Right ventricle myocardium inferior (tissue), 1 donor: ENCODE measurements at places on chromosomes 6 and 20.
A peak's percentile ranks its signal among the peaks of the same experiment; 100 is the strongest.

- no peak for DNase-seq
Measured at GRCh38 chr6:160461641-160462040, 113.5 kb downstream of the SLC22A3 start.

DNA sequence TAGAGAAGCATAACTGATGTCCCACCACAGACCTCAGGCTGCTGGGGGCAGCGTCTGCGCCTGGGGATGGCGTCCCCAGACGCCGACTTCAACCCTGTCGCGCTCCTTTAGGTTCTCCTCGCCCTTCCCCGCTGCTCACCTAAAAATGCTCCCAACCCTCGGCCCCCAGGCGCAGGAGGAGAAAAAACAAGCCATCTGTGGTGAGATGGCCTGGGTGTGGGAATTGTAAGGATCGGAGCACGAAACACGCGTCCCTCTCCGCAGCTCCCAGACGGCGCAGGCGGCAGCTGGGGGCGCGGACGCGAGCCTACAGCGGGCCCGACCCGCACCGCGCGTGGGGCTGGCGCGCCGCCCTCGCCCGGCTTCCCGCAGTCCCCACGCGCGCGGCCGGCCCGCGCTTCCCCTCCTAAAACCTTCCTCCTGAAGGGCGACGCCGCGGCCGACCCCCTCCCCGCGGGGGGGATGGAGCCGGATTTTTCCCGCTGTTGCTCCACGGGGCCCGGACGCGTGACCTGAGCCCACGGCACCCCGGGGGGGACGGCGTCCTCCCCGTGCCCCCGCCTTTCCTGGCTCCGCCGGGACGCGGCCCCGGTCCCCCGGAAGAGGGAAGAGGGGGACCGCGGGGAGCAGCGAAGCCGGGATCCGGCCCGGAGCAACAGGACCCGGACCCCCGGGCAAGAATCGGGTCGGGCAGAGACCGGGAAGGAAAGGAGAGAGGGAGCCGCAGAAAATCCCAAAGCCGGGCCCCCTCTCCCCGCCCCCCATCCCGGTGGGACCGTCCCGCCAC lies 611 bp downstream of the EPB41L2 start:
- peak; percentile 73 for DNase-seq

DNA sequence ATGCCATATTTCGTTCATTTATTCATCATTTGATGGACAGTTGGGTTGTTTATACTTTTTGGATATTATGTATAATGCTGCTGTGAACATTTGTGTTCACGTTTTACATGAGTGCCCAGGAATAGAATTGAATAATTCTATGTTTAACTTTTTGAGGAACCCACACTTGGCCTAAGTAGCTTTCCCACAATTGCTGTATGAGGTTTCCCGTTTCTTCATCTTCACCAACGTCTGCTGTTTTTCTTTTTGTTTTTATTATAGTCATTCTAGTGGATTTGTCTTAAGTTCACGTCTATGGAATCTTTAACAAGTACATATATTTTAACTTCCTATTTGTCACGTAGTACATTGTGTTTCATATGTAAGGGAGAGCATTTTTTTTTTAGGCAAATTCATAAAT lies 110.3 kb downstream of the JARID2 start:
- DNase-seq: no peak

DNA sequence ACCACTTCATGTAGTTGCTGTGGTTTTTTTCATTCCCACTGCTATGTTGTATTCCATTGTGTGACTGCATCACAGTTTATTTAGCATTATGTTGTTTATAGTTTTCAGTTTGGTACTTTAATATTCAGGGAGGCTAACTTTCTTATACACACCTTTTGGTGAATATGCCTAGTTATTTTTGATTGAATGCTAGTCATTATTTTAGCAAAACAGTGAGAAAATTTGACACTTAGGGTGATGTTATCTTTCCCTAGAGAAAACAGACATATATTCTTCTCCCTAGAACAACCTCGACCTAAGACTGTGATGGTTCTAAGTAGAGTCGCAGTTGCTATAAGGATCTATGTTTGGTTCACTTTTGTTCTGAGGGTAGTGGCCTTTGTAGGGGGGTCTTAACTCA lies 120.8 kb upstream of the B3GAT2 start:
- DNase-seq: no peak

DNA sequence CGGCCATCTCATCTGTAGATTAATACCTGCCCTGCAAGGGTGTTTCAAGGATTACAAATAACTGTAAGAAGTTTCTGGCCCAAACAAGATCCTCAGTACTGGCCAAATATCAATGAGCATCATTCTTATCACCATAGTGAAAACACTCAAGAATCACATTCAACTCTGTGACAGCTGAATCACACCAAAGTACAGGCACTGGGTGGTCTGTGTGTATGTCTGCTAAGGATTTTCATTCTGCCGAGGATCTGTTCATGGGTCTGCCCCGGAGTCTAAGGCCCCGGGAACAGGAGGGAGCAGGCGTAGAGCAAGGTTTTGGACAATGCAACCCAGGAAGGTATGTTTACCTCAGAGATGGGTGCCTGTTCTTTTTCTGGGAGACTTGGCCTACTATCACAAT lies 110.5 kb downstream of the TRERF1 start:
- no peak for DNase-seq

GRCh38 chr6:72616406-72617015 lies 5.4 kb upstream of the KCNQ5 start:
- no peak for DNase-seq

GRCh38 chr6:132070356-132070755 lies 119.2 kb upstream of the CCN2 start:
- DNase-seq: no peak

DNA sequence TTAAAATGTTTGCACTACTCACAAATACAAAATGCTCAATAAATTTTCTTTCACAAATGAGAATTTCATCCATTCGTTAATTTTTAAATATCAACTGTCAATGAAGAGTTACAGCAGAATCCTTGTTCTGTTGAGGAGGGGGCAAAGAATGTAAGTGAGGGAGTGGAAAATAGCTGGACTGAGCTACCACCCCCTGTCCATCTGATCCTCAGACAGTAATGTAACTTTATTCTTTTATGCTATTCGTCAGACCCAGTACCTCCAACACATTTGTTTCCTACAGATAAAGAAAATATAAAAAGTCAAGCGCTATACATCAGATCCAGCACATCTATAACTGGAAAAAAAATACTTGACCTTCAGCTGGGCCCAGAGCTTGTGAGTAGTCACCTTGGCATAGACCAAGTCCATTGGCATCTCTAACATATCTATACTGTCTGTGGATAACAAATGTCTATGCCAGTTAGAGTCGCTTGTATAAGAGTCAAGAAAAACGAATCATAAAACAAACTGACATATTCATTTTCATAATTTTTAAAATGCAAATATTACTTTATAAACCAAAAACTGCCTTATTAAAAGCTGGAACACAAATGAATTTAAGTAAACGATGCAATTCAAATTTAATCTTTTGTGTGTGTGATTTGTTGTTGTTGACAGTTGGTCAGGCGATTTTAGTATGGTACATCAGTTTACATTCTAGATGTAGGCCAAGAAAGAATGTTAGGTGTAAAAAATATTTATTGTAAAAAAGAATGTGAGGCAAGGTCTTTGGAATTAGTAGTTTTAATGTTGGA lies 57.2 kb upstream of the HFE start:
- DNase-seq: no peak

DNA sequence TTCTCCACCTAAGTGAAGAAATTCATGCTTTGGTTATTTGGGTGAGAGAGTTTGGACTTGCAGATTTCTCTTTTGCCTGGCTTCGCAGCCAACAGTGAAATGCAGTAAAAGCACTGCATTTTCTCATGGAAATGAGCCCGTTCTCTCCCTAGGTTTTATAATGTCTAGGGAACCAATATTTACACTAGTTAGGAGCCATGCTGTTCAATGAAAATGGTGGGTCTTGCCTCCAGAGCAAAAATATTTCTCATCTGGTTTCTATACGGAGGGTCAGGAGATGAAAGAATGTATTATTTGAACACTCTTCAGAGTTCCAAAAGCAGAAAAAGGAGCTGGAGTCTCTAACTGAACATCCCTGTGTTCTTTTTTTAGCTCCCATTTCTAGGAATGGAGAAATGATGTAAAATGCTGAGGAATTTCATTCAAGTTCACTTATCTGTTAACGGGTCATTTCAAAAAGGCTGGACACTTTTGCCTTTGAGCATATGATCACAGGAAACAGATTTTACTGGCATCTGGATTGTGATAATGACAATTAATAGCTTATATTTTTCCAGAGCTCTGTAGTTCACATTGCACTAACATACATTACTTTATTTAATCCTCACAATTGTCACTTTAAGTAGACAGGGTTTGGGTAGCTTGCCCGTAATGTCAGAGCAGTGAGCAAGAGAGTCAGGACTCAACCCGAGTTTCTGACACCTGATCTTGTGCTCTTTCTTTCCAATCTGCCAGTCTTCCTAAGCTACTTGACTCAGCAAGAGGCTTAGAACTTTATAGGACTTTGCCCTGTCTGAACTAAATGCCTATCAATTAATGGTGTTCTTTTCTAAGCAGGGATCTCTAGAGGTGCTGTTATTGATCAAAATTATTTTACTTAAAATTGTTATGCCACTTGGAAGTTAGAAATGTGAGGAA lies 78.0 kb downstream of the PPP1R14C start:
- DNase-seq: no peak

DNA sequence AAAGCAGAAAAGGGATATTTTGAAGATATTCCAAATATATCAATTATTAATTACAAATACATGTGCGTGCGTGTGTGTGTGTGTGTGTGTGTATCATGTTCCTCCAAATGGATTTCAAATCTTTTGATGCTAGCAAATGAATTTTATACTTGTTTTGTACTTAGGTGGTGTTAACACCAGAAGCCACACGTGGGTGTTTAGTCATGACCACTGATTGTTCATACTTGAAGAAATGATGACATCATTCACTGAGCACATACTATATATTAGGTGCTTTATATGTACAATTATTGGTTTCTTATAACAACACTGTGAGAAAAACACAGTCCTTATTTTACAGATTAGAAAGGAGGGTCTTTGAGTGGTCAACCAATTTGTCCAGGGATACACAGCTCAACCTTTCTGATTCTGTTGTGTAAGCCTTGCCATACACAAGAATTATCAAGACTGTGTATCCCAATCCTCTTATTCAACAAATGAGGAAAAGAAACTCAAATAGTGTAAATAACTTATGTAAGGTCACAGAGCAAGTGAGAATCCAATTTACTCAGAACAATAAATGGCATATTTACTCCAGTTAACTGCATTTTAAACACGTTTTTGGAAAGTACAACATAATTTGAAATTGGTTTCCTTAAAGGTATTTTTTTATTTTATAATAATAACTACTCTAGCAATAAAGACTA lies 88.5 kb downstream of the BCAS1 start:
- DNase-seq: no peak

DNA sequence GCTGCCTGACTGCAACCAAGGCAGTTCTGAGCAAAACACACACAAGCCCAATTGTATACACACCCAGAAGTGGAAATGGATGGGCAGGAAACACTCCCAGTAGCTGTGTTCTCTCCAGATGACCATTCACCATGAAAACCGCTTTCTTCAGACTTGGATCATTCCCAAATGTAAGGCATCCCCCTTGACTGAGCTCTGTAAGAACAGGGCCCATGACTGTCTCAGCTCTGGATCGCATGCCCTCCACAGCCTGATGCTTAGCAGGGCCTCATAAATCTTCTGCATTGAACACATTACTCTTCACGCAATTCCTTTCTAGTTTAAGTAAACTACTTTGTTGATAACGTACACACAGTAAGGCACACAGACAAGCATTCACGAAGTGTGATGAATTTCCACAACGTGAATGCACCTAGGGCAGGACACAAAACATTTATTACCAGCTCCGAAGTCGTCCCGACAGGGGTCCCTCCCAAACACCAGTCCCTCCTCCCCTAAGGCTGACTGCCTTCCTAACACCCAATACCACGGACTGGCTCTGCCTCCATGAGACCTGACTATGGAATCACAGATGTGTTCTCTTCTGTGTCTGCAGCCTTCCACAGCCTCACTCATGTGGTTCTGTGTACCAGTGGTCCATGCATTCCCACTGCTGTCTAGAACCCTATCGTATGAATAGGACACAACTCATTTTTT lies 31.7 kb downstream of the BMP7 start:
- DNase-seq: no peak

- DNase-seq: no peak
Measured at GRCh38 chr6:5302220-5302946, 41.1 kb downstream of the FARS2 start.

DNA sequence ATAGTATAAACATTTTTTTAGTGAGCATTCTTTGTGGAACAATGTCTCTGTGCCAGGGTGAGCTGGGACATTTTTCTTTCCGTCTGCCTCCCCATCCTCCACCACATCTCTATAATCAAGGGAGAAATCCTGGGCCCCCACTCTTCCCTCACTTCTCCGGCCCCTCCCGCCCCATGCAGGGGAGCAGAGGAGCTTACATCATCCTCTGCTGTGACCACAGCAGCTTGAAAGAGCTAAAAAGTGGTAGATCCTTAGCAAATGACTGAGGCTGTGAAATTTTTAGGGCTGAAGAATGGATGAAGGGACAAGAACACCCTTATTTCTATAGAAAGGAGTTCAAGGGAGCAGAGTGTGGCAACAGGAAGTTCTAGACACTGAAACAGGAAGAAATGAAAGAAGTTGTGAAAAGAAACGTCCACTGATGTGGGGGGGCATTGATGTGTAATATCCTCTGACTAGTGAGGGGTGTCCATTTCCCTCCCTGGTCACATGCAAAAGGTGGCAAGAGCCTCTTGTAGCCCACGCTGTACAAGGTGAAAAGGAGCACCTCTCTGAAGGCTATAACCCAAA lies 380.3 kb upstream of the JARID2 start:
- DNase-seq: no peak

DNA sequence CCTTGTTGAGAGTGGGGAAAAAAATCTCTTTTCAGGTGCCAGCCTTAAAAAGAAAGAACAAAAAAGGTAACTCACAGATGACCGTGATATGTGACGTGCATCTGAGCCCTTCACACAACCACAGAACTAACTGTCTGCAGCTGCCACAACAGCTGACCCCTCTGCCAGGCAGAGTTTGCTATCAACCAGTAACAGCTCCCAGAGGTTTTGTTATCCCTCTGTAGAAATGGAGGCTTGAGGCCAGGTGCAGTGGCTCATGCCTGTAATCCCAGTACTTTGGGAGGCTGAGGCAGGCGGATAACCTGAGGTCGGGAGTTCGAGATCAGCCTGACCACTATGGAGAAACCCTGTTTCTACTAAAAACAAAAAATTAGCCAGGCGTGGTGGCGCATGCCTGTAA lies 42.8 kb downstream of the SLC52A3 start:
- no peak for DNase-seq

- DNase-seq: no peak
Measured at GRCh38 chr20:63470410-63470809, 2.0 kb downstream of the KCNQ2 start.

DNA sequence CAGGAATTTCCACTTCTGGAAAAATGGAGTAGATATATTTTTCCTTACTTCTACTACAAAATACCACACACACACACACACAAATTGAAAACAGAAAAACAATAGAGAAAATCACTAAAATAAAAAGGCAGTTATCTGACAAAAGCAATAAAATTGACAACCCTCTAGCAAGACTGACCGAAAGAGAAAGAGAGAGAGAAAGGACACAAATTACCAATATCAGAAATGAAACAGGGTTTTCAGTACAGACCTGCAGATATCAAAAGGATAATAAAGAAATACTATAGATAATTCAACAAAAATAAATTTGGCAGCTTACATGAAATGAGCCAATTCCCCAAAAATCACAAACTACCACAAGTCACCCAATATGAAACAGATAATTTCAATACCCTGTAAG lies 104.7 kb downstream of the OPRM1 start:
- DNase-seq: no peak
